ENCODE measurements at places on chromosomes 12 and 14. TPM values are rescaled to one million over a fixed set of nuclear protein-coding genes. Genes with fewer than 3 reads are reported as not detected.

Gene IQSEC3
- polyA plus RNA-seq, result 2.9 TPM

Gene KRT8
- polyA plus RNA-seq, result 3.2 TPM

Gene GALNT8
- 3.7 TPM for polyA plus RNA-seq

Gene SERPINA9
- polyA plus RNA-seq, result not detected

- DNase-seq, result no peak
Observed at GRCh38 chr12:46547421-46548354, 175.1 kb upstream of the SLC38A2 start.

GRCh38 chr12:50072198-50072907 is 12.8 kb upstream of the SMARCD1 start:
- DNase-seq, result no peak

GRCh38 chr14:71451501-71451900 is 480.7 kb upstream of the RGS6 start:
- no peak for DNase-seq

GRCh38 chr14:69632164-69632563 is 20.8 kb downstream of the SUSD6 start:
- DNase-seq, result no peak

- DNase-seq, result no peak
Observed at GRCh38 chr14:23432946-23433345, 2.5 kb downstream of the MYH7 start.

DNA sequence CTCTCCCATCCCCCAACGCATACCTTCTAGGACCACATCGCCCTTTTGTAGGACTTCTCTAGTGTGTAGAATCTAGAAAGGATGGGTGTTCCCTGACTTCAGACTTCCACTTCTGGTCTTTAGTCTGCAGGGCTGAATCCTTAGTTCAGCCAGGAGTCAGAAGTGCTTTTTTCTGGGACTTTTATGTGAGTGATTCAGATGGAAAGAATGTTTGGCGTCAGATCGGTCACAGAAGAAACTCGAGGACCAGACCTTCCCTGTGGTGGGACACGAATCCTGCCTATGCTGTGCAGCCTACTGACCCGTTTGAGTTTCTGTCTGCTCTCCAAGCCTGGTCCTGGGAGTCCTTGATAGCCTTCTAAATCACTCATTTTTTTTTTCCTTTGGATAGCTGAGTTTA is 165.4 kb upstream of the SSTR1 start:
- peak; percentile 45 for DNase-seq

DNA sequence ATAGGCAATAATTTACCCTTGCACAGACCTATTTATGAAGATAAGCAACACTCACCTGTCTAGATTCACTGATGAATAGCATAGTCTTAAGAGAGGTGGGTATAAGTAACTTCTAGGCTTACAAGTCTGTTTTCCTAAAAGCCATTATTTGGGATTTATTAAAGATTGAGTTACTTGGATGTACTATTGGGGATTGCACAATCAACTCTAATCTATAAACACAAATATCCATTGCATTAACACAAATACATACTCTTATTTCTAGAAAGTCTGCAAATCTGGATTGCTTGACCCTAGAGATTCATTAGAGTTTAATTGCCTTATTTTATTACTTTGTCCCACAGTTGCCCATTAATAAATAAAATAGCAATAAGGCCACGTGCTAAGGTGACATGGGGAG is 148.1 kb upstream of the CCDC198 start:
- no peak for DNase-seq

DNA sequence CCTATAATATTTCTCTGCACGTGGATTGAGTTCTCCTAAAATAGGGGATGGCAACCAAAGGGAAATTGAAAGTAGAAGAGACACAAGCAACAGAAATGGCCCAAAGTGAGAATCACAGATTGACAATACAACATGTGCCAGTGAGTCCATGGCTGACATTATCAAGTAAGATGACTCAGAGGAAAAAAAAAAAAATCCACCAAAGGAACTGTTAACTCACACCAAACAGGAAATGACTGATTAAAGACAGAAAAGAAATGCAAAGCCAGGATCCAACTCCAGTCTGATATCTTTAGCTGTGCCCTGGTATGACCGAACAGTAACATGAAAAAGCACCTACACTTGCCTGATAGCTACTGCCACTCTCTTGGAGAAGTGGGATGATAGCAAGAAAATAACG is 485.0 kb downstream of the PRKD1 start:
- DNase-seq, result no peak

- DNase-seq, result no peak
Observed at GRCh38 chr12:132773077-132773955, 11.7 kb upstream of the ANKLE2 start.

DNA sequence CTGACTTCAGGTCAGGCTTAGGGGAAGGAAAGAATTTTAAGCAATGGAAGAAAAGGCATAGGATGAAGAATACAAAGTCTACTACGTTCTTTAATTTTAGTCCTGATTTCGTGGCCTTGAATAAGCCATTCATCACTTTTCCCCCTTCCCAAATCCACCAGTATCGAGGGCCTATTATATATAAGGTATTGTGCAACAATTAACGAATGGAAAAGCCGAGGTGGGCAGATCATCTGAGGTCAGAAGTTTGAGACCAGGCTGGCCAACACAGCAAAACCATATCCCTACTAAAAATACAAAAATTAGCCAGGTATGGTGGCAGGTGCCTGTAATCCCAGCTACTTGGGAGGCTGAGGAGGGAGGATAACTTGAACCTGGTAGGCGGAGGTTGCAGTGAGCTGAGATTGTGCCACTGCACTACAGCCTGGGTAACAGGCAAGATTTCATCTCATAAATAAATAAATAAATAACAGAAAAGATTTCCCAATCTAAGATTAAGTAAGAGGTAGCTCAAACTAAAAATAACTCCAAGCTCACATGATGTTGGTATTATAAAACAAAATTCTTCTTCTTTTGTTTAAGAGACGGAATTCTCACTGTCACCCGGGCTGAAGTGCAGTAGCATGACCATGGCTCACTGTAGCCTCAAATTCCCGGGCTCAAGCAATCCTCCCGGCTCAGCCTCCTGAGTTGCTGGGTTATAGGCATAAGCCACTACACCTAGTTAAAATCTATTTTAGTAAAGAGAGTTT is 58.3 kb upstream of the NR2C1 start:
- no peak for DNase-seq

DNA sequence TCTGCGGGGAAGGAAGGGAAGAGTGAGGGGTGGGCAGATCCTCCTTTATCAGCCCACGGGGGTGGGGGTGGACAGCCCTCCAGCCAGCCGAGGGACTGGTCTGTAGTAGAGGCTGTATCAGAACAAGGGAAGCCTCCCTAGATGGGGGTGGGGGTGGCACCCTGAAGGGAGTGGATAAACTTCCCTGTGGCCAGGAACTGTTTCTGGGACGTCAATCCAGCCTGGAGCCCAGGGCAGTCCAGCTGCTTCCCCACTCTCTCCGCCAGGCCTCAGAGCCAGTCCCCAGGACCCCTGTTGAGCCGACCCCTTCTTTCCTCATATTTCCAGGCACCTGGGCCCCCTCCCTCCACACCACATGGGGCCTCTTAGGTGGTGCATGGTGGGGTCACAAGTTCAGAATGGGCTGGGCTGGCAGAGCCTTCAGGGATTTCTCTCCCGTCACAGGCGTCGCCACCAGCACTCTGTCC is 6.7 kb downstream of the PLD4 start:
- DNase-seq, result no peak

- DNase-seq, result no peak
Observed at GRCh38 chr14:96564389-96564788, 62.2 kb downstream of the PAPOLA start.

- DNase-seq, result no peak
Observed at GRCh38 chr12:18629916-18630315, 107.9 kb downstream of the PLCZ1 start.
